ENCODE measurements at places on chromosomes 11 and 22. TPM values are rescaled to one million over a fixed set of nuclear protein-coding genes. Genes with fewer than 3 reads are reported as not detected.

RBMXL2 gene
- total RNA-seq: not detected

MMP8 gene
- total RNA-seq: not detected

UBQLNL gene
- 0.28 TPM for total RNA-seq

OR51B5 gene
- total RNA-seq: not detected

TRMT2A gene
- 75.2 TPM for total RNA-seq

KLHDC7B gene
- total RNA-seq: 8.4 TPM

LMNTD2 gene
- 3.2 TPM for total RNA-seq
